Colonic mucosa (tissue), 4 donors: ENCODE measurements at places on chromosomes 2 and 18. TPM values are rescaled to one million over a fixed set of nuclear protein-coding genes. Genes with fewer than 3 reads are reported as not detected.

ALK gene
- total RNA-seq: not detected

MOCOS gene
- total RNA-seq: 10.0 TPM

AGXT gene
- total RNA-seq: 6.1 TPM

MC5R gene
- total RNA-seq: not detected

SCN3A gene
- total RNA-seq: 0.80 TPM

DNA sequence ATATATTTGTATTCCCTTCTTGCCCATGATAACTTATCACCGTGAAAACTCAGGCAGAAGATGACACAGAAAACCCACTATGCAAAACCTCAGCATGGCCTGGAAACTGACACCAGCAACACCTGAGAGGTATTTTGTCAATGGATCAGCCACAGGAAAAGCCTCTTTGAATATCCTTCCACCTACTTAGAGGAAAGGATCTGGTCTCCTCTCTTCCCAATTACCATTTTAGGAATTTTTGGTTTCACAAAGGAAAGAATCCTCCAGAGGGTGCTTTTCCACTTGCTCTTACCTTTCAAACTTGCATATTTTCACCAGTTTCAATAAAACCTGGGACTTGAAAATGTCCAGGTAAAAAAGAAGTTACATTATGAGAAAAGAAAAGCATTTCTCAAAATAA is 20.0 kb upstream of the MEIS1 start:
- no peak for DNase-seq

- peak; percentile 27 for DNase-seq
These were observed 1.5 kb downstream of the SLC39A10 start for GRCh38 chr2:195658541-195658890.

GRCh38 chr18:69102959-69103358 is 297.7 kb upstream of the DOK6 start:
- no peak for DNase-seq

GRCh38 chr2:168135630-168136029 is 111.8 kb downstream of the STK39 start:
- no peak for DNase-seq

DNA sequence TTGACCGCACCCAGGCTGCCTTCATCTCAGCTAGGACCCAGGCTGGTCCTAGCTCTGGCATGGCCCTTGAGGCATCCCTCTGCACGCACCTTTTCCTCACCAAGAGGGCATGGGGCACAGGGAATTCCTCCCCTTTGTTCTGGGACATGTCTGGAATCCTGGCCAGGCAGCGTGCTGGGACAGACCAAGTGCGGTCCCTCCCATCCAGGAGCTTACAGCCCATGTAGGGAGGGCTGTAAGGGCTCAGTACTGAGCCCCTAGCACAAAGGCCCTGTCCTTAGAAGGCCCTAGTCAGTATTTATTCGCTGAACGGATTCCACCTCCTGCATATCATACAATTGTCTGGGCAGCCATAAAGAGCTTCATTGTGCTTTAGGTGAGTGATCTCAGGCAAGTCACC is 3.0 kb downstream of the TMEM37 start:
- DNase-seq: no peak

DNA sequence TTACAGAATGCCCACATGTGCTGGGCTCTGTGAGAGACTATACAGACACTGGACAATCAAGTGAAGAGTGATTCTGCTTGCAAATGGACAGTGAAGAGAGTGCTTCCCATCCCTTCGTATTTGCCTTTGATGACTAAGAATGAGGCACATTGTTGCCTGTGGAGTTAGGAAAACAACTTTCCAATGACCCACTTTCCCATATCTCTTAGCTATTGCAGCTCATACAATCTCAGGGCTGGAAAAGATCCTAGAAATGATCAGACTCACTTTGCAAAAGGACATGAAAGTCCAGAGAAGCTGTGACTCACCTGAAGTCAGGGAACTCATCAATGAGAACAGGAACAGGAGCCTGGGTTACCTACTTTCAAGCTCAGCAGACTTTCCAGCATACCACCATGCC is 440.5 kb upstream of the TCF4 start:
- no peak for DNase-seq

DNA sequence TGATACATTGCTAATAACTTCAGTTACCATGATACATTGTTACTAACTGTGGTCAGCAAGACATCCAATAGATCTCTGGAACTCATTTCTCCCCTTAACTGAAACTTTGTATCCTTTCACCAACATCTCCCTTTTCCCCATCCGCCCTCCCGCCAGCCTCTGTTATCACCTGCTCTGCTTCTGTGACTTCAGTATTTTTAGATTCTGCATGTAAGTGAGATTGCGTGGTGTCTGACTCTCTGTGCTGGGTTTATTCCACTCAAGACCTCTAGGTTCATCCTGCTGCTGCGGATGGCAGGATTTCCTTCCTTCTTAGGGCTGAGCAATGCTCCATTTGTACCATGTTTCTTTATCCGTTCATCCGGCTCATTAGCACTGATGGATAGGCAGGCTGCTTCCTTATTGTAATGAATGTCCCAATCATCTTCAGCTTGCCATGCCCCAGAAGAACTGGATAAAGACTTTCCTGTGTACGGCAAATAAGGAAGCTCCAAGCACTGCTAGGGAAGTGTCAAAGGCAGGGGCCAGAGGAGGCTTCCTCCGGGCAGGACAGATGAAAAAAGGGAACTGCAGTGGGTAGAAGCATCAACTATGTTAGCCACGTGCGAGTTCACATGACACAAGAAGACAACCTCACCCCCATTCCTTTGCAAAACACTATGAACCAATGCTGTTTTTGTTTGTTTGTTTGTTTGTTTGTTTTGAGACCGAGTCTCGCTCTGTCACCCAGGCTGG is 113.4 kb downstream of the EIPR1 start:
- DNase-seq: no peak

GRCh38 chr2:237315170-237315828 is 98.7 kb downstream of the COL6A3 start:
- DNase-seq: peak; percentile 54

- no peak for DNase-seq
These were observed 130.7 kb upstream of the KLF7 start for GRCh38 chr2:207296265-207296948.

DNA sequence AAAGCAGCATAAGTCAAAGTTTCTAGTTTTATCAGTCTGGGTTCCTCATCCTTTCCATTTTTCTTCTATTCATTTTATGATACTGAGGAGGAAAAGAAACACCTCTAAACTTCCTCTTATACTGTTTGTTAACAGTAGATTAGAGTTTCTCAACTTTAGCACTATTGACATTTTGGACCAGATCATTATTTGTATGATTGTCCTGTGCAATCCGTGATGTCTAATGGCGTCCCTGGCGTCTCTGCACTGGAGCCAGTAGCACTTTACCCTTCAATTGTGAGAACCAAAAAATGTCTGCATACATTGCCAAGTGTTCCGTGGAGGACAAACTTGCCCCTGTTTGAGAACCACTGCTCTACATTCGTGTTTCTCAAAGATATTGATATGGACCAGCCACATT is 25.2 kb downstream of the PTPN4 start:
- DNase-seq: no peak

DNA sequence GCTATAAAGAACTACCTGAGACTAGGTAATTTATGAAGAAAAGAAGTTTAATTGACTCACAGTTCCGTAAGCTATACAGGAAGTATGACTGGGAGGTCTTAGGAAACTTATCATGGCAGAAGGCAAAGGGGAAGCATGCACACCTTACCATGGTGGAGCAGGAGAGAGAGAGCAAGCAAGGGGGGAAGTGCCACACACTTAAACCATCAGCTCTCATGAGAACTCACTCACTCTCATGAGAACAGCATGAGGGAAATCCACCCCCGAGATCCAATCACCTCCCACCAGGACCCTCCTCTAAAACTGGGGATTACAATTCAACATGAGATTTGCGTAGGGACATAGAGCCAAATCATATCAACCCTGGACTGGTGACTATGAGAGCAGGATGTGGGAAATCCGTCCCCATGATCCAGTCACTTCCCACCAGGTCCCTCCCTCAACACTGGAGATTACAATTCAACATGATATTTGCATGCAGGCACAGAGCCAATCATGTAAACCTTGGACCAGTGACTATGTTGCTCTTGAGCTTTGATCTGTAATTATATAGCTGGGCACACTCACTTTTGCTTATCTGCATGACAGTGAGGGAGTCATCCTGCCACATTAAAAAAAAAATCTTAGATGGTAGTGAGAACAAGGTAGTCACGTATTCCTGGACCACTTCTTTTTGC is 12.9 kb downstream of the ADAM23 start:
- DNase-seq: no peak

DNA sequence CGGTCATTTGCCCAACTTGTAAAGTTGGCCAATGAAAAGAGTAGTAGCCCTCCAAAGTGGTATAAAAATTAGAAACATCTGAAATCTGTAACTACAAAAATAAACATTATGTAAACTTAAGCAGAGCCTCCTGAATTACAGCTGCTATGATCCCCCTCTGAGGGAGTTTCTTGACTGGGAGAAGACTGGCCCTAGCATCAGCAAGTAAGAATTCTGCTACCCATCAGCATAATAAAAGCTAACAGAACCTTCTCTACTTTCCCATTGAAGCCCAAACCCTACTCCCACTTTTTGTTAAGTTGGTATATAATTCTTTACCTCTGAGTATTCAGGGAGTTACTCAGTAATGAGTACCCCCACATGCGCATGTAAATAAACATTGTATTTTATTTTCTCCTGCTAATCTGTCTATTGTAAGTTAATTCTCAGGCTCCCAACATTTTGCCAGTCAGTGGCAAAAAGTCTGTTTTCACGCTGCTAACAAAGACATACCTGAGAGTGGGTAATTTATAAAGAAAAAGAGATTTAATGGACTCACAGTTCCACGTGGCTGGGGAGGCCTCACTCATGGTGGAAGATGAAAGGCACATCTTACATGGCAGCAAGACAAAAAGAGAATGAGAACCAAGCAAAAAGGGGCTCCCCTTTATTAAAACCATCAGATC is 71.3 kb downstream of the MYL12B start:
- DNase-seq: no peak

DNA sequence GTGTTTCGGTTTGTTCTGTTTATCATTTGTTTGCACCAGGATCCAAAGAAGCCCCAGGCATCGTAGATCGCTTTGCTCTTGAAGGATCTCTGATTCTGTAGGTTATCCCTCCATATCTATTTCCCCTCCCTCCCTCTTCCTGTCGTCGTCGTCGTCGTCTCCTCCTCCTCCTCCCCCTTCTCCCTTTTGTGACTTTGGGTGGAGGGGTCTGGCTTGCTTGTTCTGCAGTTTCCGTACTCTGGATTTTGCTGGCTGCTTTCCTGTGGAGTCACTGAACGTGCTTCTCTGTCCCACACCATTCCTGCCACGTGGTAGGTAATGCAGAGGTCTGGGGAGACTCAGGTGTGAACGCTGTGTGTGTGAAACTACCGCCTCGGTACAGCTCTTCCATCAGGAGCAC is 225.0 kb downstream of the LDLRAD4 start:
- no peak for DNase-seq

GRCh38 chr18:8288472-8289195 is 320.6 kb upstream of the RAB12 start:
- no peak for DNase-seq

- DNase-seq: no peak
These were observed 112.6 kb downstream of the CERS6 start for GRCh38 chr2:168568476-168569267.

DNA sequence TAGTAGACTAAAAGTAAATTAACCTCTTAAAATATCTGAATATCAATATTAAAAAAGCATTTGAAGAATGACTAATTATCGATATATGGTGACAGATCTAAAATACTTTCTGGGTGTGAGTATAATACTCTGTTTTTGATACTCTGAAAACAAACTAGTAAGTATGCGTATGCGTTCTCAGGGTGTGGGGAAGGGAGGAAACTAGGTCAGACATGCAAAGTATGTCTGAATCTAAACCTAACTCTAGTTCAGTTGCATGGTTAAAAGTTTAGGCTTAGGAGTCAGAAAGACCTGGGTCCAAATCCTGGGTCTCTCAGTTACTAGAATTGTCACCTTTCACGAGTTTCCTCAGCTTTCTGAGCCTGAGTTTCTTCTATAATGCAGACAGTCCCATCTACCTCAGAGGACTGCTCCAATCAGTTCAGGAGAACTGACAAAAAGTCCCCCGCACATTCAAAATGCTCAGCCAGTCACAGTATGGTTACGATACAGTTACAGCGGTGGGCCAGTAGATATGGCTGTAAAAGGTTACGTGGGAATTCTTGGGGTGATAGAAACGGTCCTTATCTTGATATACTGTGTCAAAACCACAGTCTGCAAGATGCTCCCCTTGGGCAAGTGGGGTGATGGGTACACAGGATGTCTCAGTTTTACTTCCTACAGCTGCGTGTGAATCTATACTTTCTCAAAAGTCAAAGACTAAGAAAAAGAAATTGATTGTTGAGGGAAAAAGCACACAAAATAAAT is 29.2 kb downstream of the UNC50 start:
- no peak for DNase-seq

- DNase-seq: no peak
These were observed 136.2 kb downstream of the SP100 start for GRCh38 chr2:230552181-230552580.

DNA sequence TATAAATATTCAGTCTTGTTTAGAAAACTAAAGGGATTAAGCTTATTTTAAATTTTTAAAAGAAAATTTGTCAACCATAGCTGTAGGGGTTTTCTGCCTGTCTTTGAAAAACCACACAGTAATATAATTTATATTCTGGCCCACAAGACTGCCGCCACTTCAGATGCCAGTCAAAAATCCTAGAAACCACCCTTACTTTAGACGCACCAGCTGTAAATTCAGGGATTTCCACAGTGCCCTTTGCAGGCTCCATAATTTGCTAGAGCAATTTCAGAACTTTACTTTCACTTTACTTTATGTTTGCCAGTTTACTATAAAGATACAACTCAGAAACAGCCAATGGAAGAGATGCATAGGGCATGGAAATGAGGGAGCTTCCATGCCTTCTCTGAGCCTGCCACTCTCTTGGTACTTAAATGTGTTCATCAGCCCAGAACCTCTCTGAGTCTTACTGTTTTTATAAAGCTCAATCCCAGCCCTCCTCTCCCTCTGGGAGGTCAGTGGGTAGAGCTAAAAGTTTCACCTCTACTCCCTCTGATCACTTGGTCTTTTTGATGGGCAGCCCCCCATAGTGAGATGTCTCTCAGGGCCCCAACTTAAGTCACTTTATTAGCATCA is 63.3 kb downstream of the KYNU start:
- no peak for DNase-seq

DNA sequence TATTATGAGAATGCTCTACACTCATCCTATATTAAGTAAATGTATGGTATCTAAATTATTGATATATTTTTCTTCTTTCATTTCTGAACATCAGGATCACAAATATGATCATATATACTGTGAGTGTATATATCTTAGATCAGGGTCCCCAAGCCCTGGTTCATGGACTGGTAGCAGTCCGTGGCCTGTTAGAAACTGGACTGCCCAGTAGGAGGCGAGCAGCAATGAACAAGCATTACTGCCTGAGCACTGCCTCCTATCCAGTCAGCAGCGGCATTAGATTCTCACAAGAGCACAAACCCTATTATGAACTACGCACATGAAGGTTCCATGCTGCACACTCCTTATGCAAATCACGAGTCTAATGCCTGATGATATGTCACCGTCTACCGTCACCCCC is 1247.1 kb upstream of the NXPH2 start:
- DNase-seq: no peak

- DNase-seq: no peak
These were observed 20.1 kb upstream of the BMPR2 start for GRCh38 chr2:202355993-202356505.
